Naive thymus-derived CD8-positive, alpha-beta T cell (primary cell): ENCODE measurements at places on chromosomes 1 and 21.

DNA sequence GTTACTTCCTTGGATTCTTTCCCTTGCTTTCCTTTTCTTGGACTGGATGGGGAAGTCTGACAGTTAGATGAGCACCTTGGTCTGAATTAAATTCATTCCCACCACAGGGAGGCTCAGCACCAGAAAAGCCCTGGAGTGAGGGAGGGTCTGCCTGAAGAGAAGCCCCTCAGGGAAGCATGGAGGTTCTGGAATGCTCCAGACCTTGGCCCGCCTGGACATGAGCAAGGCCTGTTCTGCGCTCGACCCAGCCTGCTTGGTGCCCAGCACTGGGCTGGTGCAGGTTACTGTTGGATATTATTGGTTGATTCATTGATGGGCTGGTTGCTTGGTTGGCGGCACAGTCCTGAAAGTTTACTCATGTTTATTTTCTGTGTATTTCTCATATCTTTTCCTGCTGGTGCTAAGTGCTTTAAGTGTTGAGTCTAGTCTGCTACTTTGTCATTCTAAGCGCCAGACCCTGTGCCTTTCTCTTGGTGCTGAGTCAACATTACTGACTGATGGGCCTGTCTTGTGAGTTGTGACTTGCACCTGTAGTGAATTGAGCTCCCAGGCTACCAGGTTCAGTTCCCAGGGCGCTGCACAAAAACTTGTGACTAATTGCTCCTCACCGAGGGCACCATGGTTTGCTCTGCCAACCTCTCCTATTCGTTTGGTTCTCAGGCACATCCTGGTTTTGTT is 538.5 kb downstream of the KIF26B start:
- no peak for DNase-seq

GRCh38 chr1:246760422-246761347 is 36.5 kb downstream of the SCCPDH start:
- no peak for DNase-seq

GRCh38 chr1:107247679-107248078 is 106.8 kb downstream of the NTNG1 start:
- DNase-seq = no peak

DNA sequence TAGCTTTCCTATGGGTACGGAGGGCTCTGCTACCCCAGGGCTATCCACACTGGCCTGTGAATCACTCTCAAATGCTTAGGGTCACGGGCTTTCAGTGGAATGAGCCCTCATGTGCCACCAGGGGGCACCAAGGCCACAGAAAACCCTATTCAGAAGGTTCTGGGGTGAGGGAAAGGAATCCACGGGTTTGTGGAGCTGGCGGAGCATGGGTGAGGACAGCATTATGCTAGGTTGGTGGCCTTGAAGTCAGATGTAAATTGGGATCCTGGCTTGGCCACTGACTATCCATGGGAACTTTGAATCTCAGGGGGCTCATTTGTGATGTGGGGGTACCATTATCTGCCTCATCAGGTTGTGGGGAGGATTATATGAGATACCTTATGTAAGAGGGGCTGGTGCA is 5.1 kb upstream of the LAMTOR5 start:
- peak; percentile 47 for DNase-seq

DNA sequence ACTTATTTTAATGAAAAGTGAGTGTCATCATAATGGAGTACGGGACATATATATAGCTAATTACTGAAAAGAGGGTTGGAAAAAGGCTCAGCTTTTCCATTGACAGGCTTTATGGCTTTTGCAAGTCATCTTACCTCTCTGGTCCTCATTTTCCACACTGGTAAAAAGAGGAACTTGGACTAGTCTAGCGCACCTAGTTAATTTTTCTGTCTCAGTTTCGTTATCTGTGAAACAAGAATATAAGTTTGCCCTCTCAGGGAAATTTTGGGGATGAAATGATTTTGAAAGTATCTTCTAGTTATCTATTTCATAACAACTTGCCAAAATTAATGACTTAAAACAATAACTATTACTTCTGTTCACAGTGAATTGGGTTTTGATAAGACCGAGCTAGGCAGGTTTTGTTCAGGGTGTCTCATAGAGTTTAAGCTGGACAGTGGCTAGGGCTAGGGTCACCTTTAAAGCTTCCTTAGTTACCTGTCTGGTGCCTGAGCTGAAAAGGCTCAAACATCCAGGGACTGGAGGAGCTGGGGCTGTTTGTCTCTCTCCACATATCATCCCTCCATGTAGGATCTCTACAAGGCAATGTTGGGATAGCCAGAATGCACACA is 91.7 kb downstream of the TYW3 start:
- DNase-seq = no peak

- no peak for DNase-seq
Measured at GRCh38 chr1:116558140-116558549, 12.7 kb downstream of the CD58 start.

DNA sequence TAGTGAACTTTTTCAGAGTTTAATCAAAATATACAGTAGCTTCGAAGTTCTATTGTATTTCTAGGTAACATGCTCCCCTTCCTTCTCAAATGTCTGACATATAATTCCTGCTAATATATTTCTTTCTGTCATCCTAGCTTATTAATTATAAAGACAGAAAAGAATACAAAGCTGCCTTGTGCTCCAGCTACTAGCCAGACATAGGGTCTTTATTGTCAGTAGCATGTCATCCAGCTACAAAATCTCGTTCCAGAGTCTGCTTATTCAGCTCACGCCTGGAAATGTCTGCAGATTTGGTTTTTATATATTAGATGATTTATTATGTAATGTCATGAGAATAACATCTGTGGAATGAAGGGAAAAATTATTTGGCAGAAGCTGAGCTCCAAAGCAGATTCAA is 1102.8 kb downstream of the BRINP3 start:
- DNase-seq = no peak

DNA sequence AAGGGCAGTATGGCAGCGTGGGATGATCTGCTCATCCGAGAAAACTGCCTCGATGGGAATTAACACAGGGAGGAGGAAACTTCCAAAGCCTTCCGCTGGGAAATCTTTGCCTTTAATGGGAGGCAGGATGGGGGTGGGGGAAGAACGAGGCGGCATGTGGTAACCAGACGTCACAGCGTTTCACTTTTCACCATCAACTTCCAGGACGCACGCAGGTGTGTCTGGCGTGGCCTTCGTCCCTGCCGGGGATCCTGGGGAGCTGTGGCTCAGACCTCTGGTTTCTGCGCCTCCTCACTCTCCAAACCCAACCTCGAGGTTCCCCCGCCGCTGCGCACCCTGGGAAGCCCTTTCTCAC is 282 bp downstream of the RSPH1 start:
- no peak for DNase-seq

DNA sequence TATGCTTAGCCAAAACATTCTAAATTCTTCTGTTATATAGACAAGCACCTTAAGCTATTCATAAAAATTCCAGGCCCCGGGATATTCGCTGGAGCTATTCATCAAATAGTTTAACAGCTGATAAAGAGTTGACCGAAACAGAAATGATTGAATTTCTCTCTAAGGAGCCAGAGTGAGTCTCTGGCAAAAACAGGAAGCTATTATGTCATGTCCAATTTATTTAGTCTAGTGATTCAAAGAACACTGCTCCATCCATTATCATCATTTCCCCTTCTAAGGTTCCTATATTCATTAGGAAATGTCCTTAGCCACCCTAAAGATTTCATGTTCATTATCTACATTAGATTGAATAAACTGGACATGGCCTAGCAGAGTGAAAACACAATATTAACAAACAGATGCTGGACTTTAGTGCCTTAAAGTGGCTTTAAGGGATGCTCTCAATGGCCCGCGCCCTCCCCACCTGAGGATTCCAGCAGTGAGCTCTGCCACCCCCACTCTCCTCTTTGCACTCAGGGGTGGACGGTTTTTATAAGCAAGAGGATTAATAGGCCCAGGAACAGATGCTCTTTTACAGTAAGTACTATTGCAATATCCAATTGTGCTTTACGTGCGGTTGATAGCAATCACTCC is 122.1 kb upstream of the RGS1 start:
- DNase-seq = no peak

GRCh38 chr1:241679404-241679803 is 27.3 kb downstream of the WDR64 start:
- DNase-seq = no peak

DNA sequence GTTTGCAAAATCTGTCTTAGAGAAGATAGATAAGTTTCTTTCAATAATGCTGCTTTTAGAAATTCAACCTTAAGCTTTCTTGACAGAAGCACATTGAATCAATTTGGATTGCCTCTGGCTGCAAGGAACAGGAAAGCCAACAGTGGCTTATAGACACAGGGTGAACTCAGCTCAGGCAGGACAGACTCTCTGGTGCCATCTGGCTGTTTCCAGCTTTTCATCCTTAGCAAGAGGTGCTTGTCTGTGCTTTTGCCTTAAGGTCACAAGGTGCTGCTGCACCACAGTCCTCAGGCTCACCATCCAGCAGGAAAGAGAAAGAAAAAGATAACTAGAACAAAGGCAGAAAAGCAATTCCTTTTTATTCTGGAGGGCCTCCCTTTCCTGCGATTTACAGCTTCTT is 93.7 kb upstream of the ETS2 start:
- no peak for DNase-seq

DNA sequence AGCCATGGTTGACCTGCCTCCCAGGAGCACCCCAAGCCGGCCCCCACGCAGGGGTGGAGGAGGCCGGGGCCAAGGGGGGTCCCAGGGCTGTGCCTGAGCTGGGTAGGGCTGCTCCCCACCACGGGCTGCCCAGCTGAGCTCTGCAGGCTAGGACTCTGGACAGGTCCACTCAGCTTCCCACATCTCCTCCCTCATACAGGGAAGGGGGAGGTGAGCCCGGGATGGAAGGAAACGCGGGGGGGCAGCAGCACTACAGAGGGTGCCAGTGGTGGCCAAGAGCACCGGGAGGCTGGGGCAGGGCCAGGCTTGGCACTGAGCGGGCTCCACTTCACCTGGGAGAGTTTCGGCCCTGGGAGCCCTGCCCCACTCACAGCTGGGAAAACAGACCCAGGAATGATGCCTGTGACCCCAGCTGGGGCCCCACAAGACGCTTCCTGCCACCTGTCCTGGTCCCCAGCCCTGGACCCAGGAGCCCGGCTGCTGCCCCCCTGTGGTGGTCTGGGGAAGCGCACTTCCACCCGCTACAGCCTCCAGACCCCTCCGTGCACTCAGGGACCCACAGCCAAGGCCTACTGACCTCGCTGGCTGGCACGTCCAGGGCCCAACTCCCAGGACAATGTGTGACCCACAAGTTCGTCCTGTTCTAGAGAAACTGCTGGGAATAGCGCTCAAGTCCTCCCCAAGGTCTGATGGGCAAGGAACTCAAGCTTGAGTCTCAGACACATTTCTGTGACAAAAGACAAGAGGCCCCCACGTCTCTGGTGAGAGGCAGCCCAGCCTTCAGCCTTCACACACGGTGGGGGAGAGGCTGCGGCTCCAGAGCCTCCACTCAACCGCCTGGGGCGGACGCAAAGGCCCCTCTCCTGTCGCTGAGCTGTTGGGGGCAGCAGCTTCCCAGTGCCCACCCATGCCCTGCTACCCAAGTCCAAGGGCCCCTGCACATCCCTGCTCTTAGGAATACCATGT is 3.0 kb downstream of the AURKAIP1 start:
- peak; percentile 69 for DNase-seq

GRCh38 chr1:37033355-37034101 is 787 bp downstream of the GRIK3 start:
- no peak for DNase-seq

DNA sequence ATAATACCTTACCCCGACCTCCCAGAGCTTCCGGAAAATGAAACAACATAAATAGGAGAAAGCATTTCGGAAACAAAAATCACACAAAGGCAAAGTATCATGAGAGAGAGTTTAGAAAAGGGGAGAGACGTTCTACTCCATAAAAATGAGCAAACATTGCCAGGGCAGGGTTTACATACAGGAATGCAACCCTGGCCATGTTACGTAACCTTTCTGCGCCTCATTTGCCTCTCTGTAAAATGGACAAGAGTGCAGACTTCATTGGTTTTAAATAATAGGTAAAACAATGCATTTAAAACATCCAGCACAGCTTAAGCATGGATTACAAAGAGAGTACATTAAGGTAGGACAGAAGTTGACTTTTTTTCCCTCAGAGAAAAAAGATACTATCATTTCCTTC is 45.6 kb downstream of the PHC2 start:
- no peak for DNase-seq

- DNase-seq = no peak
Measured at GRCh38 chr1:25705699-25706098, 89.1 kb downstream of the MAN1C1 start.

- no peak for DNase-seq
Measured at GRCh38 chr21:25170681-25171080, 436.6 kb downstream of the MRPL39 start.

GRCh38 chr1:30041741-30042437 is 681.5 kb downstream of the MATN1 start:
- DNase-seq = no peak

DNA sequence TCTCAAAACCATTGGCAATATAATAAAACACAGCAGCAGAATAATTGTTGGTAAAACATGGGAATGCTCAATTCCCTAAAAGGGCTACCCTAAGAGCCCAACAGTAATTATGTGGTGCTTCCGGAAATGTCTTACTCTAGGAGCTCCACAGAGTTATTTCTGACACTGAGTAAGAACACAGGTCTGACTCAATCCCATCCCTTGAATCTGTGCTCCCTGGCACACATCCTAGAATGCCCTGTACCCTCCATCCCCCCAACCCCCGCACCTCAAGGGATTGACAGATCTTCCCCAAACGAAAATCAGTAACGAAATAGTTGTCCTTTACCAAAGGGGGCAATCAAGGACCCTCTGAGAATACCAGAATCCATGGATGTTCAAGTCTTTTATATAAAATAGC is 71.9 kb downstream of the SMYD2 start:
- no peak for DNase-seq

DNA sequence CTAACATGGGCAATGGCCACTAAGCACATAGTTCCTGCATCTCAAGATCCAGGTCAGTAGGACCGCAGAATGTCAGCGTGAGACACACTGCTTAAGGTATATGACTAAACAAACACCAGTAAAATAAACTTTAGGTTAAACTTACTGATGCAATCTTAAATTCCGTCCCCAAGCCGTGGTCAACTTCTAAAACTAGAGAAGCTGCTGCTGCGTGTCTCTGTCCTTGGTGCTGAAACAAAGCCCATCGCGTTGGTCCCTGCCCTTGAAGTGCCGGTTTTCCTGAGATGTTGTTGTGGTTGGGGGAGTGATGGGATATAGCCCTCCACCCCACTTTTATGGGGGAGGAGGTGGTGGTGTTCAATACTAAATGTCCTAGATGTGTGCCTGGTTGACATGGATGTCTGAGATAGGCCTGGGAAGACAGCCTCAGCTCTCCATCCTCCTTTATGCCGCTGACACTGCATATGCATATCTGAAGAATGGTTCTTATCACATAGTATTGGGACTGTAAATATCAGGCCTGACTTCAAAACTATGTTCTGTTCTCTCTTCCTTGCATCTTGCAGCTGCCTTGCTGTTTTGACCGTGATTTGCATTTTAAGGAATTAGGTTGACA is 72.0 kb upstream of the KCNA3 start:
- peak; percentile 44 for DNase-seq

GRCh38 chr1:243280571-243281129 is 24.8 kb downstream of the SDCCAG8 start:
- DNase-seq = no peak
